ENCODE measurements at places on chromosomes 11 and 22.

DNA sequence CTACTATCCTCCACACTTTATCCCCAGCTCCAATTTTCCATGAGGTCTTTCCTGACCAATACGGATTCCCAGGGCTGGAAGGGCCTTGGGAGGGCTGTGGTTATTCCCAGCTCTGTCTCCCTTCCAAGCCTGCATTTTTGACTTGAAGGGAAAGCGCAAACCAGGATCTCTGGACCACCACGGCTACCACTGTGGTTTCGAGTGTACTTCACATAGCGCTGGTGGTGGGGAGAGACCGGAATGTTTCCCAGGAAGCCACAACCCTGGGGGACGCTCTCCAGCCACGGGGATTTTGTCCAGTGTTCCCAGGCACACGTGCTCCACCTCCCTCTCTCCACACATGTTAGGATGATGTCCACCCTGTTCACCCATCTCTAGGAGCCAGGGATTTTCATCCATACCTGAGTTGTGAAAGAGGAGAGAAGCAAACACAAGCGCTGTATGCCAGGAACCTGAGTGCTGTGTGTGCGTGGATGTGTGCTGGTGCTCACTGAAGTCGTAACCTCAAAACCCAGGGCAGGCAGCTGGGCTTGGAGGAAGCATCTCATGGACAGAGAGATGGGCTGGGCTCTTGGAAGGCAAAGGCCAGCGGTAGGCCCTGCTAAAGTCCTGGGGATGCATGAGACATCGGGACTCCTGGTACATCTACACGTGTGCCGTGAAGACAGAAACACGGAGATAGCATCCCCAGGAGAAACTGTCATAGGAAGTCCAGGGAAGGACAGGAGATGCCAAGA is 1.3 kb upstream of the NPTXR start:
- no peak for DNase-seq

- no peak for DNase-seq
These were observed 153.2 kb downstream of the CTTN start for GRCh38 chr11:70551351-70552166.

DNA sequence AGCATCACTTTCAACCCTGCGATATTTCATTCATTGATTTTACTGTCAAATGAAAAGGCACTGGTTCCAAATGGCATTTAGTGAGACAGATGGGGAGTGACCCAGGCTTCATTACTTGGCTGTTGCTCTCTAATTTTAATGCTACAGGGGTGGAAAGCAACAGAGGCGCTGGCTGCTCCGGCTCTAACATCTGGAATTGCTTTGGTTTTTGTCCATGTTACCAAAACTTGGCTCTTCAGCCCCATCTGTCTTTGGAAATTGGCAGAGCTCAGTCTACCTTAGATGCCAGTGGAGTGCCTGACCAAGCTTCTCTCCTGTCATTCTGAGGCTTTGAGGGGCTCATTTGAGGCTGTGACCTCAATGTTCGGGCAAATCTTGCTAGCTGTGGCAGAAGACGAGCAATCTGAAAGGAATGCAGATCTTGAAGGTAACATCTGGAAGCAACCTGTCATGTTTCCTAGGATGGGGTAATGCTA is 409.5 kb upstream of the SYN3 start:
- DNase-seq: no peak

DNA sequence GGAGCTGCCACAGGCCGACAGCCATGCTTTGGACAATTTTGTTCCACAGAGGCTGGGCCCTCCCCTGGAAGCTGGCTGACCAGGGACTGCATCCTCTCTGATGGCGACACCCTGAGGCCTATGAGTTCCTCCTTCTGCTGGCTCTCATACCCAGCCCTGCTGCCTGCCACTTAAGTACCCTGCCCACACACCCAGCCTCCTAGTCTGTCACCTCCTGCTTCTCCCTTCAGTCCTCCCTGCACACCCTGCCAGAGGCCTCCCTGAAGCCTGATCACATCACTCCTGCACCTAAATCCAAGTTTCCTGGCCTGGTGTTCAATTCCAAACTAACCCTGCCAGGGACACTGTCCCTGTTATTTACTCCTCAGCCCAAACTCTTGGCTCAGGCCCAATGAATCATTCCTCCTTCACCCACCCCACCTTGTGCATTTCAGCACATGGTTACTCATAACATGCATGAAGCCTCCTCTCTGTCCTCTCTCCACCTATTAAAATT is 136.7 kb upstream of the NECTIN1 start:
- DNase-seq: no peak

DNA sequence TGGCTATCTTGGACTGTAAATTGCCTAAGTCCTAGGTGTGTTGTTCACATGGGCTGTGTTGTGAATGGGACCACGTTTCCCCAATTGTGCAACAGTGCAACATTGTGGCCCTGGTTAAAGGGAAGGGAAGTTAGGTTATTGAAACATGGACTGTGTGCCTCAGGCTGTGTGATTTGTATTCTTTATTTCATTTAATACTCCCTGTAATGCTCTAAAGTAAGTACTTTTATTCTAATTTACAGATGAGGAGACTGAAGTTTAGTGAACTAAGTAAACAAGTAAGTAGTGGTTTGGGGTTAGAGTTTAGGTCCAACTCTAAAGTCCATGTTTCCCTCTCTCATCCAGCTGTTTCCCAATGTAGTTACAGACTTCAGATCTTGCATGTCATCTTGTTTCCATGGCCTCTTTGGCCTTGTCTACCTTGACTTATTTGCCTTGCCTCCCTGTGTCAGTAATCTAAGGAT is 77.7 kb downstream of the STIM1 start:
- no peak for DNase-seq

DNA sequence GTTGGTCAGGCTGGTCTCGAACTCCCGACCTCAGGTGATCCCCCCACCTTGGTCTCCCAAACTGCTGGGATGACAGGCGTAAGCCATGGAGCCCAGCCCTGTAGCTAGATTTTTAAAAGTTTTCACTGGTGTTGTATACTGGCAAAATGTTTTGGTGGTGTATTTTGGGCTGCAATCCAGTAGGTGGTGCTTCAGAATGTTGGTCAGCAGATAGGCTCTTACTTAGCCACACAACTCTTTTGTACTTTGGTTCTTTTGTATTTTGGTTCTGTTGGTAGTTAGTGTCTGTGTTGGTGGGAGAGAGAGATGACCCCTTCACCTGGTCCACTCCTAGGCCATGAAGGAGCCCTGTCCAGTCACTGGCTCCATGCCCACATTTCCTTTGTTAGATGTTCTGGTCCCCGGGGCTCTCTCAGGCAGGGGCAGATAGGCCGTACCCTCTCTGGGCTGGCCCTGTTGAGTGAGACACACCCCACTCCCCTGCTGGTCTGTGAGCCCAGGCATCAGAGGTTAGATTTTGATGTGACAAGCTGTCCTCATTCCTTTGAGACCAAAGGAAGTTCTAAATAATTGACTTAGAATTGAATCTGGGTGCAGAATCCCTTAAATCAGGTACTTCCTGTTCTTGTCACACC is 123.8 kb downstream of the DDX10 start:
- no peak for DNase-seq

DNA sequence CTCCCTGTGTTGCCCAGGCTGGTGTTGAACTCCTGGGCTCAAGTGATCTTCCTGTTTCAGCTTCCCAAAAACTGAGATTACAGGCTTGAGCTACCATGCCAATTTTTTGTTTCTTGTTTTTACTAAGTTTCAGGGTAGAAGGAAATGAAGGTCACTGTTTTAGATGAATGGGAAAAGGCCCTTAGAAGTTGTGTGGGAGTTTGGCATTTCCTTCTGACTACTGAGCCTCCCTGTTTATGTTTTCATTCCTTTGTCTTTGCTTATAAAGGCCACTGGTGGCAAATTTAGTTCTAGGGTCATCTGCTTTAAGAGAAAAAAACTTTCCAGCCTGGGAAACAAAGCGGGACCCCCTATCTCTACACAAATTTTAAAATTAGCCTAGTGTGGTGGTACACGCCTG is 22.1 kb downstream of the SRPRA start:
- no peak for DNase-seq

DNA sequence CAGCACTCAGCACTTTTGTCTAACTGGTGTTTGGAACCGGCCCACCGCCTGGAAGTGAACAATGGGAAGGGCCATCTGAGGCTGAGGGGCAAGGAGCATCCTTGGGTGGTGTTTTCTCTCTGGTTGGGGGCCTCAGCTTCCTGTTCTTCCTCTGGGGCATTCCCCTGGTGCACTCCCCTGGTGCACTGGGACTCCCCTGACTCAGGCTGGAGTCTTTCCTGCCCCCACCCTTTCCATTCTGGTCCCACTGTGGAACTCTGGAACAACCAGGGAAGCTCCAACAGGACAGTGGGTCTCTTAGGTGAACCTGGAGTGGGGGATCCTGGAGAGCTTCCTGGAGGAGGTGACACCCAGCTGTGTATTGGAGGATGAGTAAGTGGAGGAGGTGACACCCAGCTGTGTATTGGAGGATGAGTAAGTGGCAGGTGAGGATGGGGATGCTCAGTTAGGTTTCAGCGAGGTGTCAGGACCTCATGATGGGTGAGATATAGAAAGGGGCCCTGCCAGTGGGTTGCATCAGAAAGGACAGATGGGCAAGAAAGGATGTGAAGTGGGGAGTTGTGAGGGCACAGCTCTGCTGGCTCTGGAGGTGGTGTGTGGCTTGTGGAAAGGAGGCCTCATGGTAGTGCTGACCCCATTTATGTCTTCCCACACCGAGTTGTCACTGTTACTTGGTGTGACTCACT is 132.1 kb downstream of the OSBP2 start:
- no peak for DNase-seq

GRCh38 chr11:128881221-128881620 is 9.9 kb upstream of the KCNJ5 start:
- no peak for DNase-seq

DNA sequence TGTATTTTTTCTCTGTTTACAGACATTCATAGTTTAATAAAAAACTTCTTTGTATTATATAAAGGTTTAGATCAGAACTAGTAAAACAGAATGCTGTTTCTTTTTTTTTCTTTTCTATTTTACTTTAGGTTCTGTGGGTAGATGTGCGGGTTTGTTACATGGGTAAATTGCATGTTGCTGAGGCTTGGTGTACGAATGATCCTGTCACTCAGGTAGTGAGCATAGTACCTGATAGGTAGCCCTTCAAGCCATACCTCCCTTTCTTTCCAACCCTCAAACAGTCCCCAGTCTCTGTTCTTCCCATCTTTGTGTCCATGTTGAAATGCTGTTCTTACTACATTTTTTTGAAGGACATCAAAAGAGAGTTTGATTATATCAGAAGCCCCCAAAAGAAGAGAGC is 3.2 kb downstream of the ATM start:
- DNase-seq: no peak

DNA sequence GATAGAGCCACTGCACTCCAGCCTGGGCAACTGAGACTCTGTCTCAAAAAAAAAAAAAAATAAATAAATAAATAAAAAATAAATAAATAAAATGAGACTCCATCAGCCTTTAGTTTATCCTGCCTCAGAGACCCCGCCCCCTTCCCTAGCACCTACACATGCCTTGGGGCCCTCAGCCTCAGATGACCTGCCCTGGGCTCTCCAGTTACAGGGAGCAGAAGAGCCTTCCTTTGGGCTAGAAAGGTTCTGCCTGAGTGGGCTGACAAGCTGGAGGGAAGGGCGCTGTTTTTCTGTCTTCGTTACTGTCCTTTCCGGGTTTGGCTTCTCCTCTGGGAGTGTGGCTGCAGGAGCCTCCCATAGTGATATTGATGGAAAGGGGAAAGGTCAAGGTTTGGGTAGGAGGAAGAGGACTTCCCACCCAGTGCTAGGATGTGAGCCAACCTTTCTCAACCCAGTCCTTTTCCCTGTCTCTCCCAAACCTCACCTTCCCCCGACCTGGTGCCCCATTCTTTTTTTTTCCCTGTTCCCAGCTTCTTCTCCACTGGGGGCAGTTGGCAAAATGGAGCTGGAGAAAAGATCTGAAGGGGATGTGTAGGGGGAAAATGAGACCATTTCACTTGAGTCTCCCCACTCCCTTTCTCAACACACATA is 1.5 kb upstream of the SF3B2 start:
- DNase-seq: no peak

DNA sequence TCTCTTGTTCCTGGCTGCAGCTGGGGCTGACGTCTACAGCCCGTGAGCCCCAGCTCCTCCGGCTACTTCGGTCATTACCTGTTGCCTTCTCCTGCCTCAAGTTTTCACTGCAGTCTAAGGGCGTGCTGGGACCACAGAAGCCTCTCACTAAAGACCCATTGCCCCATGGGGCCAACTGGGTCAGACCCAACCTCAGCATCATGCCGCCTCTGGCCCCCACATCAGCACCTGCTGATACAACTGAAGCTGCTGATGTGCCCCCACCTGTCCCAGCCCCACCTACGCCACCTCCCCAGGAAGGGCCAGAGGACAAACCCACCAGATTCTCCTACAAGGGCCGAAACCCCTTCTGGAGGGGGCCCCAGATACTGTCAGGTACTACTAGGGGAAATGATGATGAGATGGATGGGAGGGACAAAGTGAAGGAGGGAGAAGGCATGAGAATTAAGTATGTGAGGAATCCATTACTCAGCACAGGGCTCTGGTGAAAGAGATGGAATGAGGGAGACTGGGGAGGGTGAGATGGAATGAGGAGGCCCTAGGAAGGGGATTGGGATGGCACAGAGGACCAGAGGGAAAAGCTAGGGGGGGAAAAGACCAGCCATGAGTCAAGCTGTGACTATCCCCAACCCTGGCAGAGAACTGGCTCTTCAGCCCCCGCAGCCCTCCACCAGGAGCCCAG is 5.1 kb downstream of the C11orf42 start:
- no peak for DNase-seq

DNA sequence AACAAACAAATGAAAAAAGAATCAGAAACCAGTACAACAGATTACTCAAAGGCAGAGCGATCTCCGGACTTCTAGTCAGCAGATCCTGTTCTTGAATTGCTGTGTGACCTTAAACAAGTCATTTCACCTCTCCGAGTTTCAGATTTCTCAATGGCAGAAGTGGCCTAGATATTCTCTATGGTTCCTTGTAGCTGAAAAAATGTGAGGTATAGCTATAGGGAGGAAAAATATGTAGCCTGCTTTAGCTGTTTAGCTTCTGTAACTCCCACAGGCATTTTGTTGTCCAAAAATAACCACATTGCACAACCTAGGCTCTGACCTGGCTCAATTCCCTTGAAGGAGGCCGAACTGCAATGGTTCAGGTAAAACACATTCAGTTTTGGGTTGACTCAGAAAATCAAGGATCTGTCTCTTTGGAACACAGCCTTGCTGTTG is 100.7 kb downstream of the DBX1 start:
- DNase-seq: no peak

GRCh38 chr11:72100462-72100861 is 2.6 kb downstream of the LAMTOR1 start:
- DNase-seq: no peak

DNA sequence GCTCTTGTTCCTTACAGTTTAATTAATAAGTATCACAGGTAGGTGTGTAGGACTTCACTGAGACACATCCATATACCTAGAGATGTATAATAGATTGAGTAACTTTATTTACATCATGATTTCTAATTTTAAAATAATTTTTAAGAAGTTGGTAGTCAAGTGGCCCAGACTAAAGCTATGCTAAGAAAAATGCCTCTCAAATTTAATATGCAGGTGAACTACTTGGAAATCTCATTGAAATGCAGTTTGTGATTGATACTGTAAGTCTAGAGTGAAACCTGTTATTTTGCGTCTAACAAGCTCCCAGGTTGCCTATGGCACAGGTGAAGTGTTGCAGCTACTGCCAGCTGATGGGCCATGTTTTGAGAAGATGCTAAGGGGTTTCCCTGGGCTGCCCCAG is at the start of gene OOSP4B:
OOSP4B (plus strand) TSS at position 301 of the 400 bp plus-strand sequence.
- no peak for DNase-seq
